ENCODE measurements at places on chromosomes 4 and X. TPM values are rescaled to one million over a fixed set of nuclear protein-coding genes. Genes with fewer than 3 reads are reported as not detected.

SOX3 gene
- total RNA-seq = 6.4 TPM

RTL3 gene
- not detected for total RNA-seq

TMEM156 gene
- 0.74 TPM for total RNA-seq

RIBC1 gene
- total RNA-seq = 0.74 TPM

PLK4 gene
- total RNA-seq = 9.3 TPM

GAGE12E gene
- total RNA-seq = not detected

CLDN24 gene
- not detected for total RNA-seq

All from temporal lobe (tissue), 4 donors.